ENCODE measurements at places on chromosomes 7 and 10.

DNA sequence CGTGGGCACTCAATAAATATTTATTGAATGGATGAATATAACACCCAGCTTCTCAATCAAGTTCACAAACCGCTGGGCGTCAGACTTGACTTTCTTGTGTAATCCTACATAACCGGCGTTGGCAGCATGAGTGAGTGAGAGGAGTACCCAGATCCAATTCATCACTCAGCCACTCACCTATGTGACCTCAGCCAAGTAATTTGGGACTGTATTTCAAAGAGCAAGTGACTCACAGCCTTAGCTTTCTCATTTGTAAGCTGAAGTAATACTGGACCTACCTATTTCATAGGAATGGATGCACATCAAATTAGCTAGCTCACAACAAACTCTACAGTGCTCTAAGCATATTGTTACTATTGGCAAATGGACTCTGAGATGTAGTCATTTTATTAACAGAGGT is 53.8 kb upstream of the FAM204A start:
- H3K36me3 ChIP-seq: no peaks in the 10 kb centered on the region
- ATAC-seq: no peak
- no peak overlapping the region for H3K27ac ChIP-seq
- peaks cover 12% of the 10 kb centered on the region for H3K27me3 ChIP-seq
- H3K4me3 ChIP-seq: no peak overlapping the region

GRCh38 chr7:33678569-33679335 is 226.6 kb upstream of the BMPER start:
- H3K4me1 ChIP-seq: no peaks in the 10 kb centered on the region
- H3K27ac ChIP-seq: no peak overlapping the region
- H3K27me3 ChIP-seq: no peaks in the 10 kb centered on the region
- H3K36me3 ChIP-seq: peaks cover 19% of the 10 kb centered on the region
- ATAC-seq: no peak

- H3K36me3 ChIP-seq: no peaks in the 10 kb centered on the region
- no peaks in the 10 kb centered on the region for H3K4me1 ChIP-seq
- no peak overlapping the region for H3K4me3 ChIP-seq
- no peak for ATAC-seq
Observed at GRCh38 chr7:111951052-111951451, 255.1 kb downstream of the DOCK4 start.

GRCh38 chr7:49228426-49229098 is 304.2 kb downstream of the CDC14C start:
- no peaks in the 10 kb centered on the region for H3K36me3 ChIP-seq
- H3K4me3 ChIP-seq: no peak overlapping the region
- ATAC-seq: no peak

DNA sequence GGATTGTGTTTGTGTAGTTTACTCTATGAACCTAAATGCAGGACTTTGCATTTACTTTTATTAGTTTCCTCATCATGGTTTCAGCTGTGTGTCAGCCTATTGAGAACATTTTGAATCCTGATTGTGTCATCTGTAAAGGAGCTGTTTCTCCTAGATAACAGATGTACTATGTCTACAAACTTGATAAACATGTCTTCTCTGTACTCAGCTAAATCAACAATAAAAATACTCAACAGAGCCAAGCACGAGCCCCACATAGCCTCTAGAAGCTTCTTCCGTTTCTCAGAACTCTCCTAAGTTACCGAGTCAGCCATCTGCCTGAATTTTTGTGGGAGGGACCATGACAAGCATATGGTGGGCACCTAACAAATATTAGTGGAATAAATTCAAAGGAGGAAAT is 234.7 kb downstream of the SKAP2 start:
- H3K27ac ChIP-seq: no peak overlapping the region
- peaks cover 5% of the 10 kb centered on the region for H3K36me3 ChIP-seq

GRCh38 chr10:110840225-110840922 is 31.4 kb upstream of the PDCD4 start:
- peak overlapping the region; percentile 96 for H3K27ac ChIP-seq
- H3K4me3 ChIP-seq: no peak overlapping the region
- H3K36me3 ChIP-seq: peaks cover 4% of the 10 kb centered on the region
- no peak for ATAC-seq

DNA sequence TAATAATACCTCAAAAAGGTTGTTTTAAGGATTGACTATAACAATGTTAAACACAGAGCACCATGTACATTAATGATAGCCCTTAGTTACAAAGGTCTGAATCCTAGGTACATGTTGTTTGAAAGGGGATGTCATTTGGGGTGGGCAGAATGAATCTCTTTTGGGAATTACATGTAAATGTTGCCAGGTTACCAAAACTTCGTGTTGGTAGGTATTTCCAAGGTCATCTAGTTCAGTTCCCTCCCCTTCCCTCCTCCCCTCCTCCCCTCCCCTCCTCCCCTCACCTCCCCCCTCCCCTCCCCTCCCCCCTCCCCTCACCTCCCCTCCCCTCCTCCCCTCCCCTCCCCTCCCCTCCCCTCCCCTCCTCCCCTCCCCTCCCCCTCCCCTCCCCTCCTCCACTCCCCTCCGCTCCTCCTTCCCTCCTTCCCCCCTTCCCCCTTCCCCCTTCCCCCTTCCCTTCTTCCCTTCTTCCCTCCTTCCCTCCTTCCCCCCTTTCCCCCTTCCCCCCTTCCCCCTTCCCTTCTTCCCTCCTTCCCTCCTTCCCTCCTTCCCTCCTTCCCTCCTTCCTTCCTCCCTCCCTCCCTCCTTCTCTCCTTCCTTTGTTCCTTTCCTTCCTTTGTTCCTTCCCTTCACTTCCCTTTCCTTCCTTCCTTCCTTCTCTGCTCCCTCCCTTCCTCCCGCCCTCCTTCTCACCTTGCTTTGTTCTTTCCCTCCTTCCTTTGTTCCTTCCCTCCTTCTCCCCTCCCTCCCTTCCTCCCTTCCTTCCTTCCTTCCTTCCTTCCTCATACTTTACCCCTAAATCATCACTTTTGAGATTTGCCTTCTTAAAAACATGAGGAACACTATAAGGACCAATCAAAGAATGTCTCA is 8.1 kb downstream of the VTI1A start:
- H3K4me3 ChIP-seq: no peak overlapping the region
- peaks cover 29% of the 10 kb centered on the region for H3K4me1 ChIP-seq
- no peak for ATAC-seq
- H3K36me3 ChIP-seq: peaks cover 9% of the 10 kb centered on the region
- peak overlapping the region; percentile 41 for H3K27ac ChIP-seq

- H3K27ac ChIP-seq: no peak overlapping the region
- H3K36me3 ChIP-seq: no peaks in the 10 kb centered on the region
- peaks cover 57% of the 10 kb centered on the region for H3K27me3 ChIP-seq
- H3K4me1 ChIP-seq: peaks cover 7% of the 10 kb centered on the region
- no peak overlapping the region for H3K4me3 ChIP-seq
Observed at GRCh38 chr10:15374156-15374555, 3.1 kb upstream of the FAM171A1 start.

DNA sequence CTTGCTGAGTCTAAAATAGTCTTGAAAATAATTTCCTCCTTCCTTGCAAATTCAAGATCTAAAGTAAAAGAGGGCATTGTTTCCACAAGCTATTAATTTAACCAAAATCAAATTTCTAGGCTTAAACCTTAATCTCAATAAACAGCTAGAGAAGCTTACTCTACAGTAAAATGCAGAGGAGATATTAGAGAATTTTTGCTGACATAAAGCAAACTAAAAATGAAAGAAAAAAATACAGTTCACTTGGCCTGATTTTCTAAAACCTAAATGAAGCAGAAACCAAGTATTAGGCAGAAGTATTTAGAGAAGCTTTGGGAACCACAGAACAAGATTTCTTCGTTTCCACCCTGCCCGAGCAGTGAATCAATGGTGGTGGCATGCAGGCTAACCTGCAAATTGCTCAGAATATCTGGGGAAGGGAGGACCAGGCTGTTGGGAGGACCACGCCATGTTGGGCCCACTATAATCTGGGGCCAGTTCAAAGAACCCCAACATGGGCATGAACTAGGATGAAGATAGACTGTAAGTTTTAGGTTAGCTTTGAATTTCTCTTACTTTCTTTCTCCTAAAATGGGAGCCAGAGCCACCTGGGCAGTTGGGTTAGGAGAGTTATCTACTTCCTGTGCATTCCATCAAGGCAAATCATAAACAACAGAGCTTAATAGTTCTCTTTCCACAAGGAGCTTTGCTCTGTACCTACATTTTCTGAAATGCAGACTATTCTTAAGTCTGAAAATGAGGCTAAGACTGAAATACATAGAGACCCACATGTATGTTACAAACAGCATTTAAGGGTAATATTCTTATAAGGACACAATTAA is 4.1 kb downstream of the LAMB1 start:
- H3K27me3 ChIP-seq: peaks cover 30% of the 10 kb centered on the region
- H3K36me3 ChIP-seq: no peaks in the 10 kb centered on the region
- no peak overlapping the region for H3K4me3 ChIP-seq
- no peak for ATAC-seq
- H3K4me1 ChIP-seq: peaks cover 18% of the 10 kb centered on the region

GRCh38 chr10:51023636-51024035 is 50.7 kb upstream of the PRKG1 start:
- no peak overlapping the region for H3K27ac ChIP-seq
- no peak overlapping the region for H3K4me3 ChIP-seq
- no peaks in the 10 kb centered on the region for H3K4me1 ChIP-seq
- no peaks in the 10 kb centered on the region for H3K36me3 ChIP-seq
- ATAC-seq: no peak
- no peaks in the 10 kb centered on the region for H3K27me3 ChIP-seq

- no peaks in the 10 kb centered on the region for H3K36me3 ChIP-seq
- no peak overlapping the region for H3K27ac ChIP-seq
- no peaks in the 10 kb centered on the region for H3K4me1 ChIP-seq
- no peaks in the 10 kb centered on the region for H3K27me3 ChIP-seq
Observed at GRCh38 chr10:19824381-19825342, 8.4 kb downstream of the PLXDC2 start.

DNA sequence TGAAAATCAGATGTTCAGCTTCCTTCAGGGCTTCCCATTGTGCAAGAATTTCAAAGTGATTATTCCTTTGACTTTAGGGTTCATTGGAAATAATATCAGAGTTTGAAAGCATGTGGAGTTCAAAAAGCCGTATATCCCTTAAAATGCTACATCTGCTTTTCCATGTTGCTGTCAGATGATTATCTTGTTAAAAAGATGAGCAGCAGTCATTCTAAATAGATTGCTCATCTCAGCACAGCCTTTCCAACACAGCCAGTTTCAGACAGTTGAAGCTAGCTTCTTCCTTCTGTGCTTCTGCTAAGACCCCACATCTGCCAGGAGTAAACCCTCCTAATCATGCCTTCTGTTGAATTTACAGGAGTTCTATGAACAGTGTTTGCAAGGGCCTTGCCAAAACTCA is 204.4 kb upstream of the PTER start:
- H3K27ac ChIP-seq: no peak overlapping the region
- H3K27me3 ChIP-seq: no peaks in the 10 kb centered on the region
- H3K4me3 ChIP-seq: no peak overlapping the region
- no peaks in the 10 kb centered on the region for H3K4me1 ChIP-seq
- no peak for ATAC-seq
- no peaks in the 10 kb centered on the region for H3K36me3 ChIP-seq

GRCh38 chr7:2217206-2217605 is 15.5 kb downstream of the MAD1L1 start:
- H3K27ac ChIP-seq: no peak overlapping the region
- H3K27me3 ChIP-seq: no peaks in the 10 kb centered on the region
- no peak for ATAC-seq
- H3K4me1 ChIP-seq: no peaks in the 10 kb centered on the region
- H3K36me3 ChIP-seq: peaks cover 85% of the 10 kb centered on the region
- no peak overlapping the region for H3K4me3 ChIP-seq

GRCh38 chr7:151616443-151617213 is 96.9 kb upstream of the RHEB start:
- no peak overlapping the region for H3K27ac ChIP-seq
- peaks cover 31% of the 10 kb centered on the region for H3K36me3 ChIP-seq

DNA sequence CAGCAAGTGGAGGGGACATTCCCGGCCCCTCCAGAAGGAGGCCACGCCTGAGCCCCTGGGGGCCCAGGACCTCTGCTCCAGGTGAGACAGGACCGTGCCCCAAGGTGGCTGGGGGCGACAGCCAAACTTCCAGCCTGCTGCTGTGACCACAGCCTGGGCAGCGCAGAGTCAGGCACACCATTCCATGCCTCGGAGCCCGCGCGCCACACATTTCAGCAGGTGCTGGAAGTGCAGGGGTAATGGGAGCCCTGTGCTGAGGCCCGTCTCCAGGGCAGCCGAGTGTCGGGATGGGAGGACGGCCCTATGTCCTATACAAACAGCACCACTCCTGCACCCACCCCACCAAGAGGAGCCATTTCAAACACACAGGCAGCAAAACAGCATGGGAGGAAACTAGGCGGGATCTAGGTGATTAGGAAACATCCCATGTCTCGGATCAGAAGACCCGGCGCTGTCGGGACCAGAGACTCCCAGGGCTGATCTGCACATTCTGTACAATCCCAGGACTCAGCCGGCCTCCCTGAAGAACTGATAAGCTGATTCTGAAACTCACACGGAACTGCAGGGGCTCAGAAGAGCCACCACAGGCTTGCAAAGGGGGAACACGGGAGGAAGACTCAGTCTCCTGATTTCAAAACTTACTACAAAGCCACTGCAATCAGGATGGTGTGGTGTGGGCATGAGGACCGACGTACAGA is 272.3 kb downstream of the ELFN1 start:
- no peak for ATAC-seq
- peaks cover 6% of the 10 kb centered on the region for H3K36me3 ChIP-seq
- no peaks in the 10 kb centered on the region for H3K27me3 ChIP-seq
- H3K27ac ChIP-seq: peak overlapping the region; percentile 89

- no peaks in the 10 kb centered on the region for H3K4me1 ChIP-seq
- H3K36me3 ChIP-seq: no peaks in the 10 kb centered on the region
- H3K27ac ChIP-seq: no peak overlapping the region
- H3K4me3 ChIP-seq: no peak overlapping the region
- no peaks in the 10 kb centered on the region for H3K27me3 ChIP-seq
Observed at GRCh38 chr7:11281953-11282352, 308.3 kb downstream of the PHF14 start.

GRCh38 chr10:107471911-107472310 is 307.4 kb upstream of the SORCS1 start:
- no peaks in the 10 kb centered on the region for H3K27me3 ChIP-seq
- H3K36me3 ChIP-seq: no peaks in the 10 kb centered on the region
- no peak for ATAC-seq
- peaks cover 11% of the 10 kb centered on the region for H3K4me1 ChIP-seq

- no peak for ATAC-seq
- no peaks in the 10 kb centered on the region for H3K36me3 ChIP-seq
- no peak overlapping the region for H3K4me3 ChIP-seq
Observed at GRCh38 chr10:30254926-30255325, 94.2 kb downstream of the MTPAP start.

Measured in stimulated activated memory B cell treated with anti-CD40 and anti-IgM and Interleukin-4, amounts not matched to agents 10 μg/mL and 1 μg/mL and 100 μg/mL, for 72 hours (primary cell).